Stomach (tissue), 19 donors: ENCODE measurements at places on chromosomes 11 and 22. TPM values are rescaled to one million over a fixed set of nuclear protein-coding genes. Genes with fewer than 3 reads are reported as not detected.
A peak's percentile ranks its signal among the peaks of the same experiment; 100 is the strongest.

GRCh38 chr11:23211221-23211620 lies 350.9 kb upstream of the CCDC179 start:
- DNase-seq: no peak
- no peak overlapping the region for H3K4me3 ChIP-seq
- no peaks in the 10 kb centered on the region for H3K4me1 ChIP-seq
- no peaks in the 10 kb centered on the region for H3K36me3 ChIP-seq

GRCh38 chr22:23801238-23801821 lies 14.6 kb downstream of the SMARCB1 start:
- no peak overlapping the region for H3K4me3 ChIP-seq
- no peak overlapping the region for H3K27ac ChIP-seq
- H3K4me1 ChIP-seq: no peaks in the 10 kb centered on the region
- DNase-seq: no peak

- peaks cover 56% of the 10 kb centered on the region for H3K4me1 ChIP-seq
- H3K36me3 ChIP-seq: peaks cover 100% of the 10 kb centered on the region
- H3K4me3 ChIP-seq: no peak overlapping the region
- no peaks in the 10 kb centered on the region for H3K27me3 ChIP-seq
- H3K27ac ChIP-seq: no peak overlapping the region
- DNase-seq: no peak
Observed at GRCh38 chr11:72008728-72009127, 10.0 kb downstream of the IL18BP start.

The OR6T1 gene
- total RNA-seq: not detected

GRCh38 chr11:86606836-86607481 lies 65.5 kb downstream of the ME3 start:
- H3K27ac ChIP-seq: peak overlapping the region; percentile 39
- peaks cover 29% of the 10 kb centered on the region for H3K4me1 ChIP-seq
- H3K4me3 ChIP-seq: no peak overlapping the region
- H3K27me3 ChIP-seq: no peaks in the 10 kb centered on the region
- no peak for DNase-seq
- H3K36me3 ChIP-seq: no peaks in the 10 kb centered on the region

GRCh38 chr11:126417091-126417862 lies 61.8 kb downstream of the ST3GAL4 start:
- H3K27ac ChIP-seq: peak overlapping the region; percentile 90
- H3K4me1 ChIP-seq: peaks cover 28% of the 10 kb centered on the region
- DNase-seq: no peak
- peaks cover 15% of the 10 kb centered on the region for H3K36me3 ChIP-seq

DNA sequence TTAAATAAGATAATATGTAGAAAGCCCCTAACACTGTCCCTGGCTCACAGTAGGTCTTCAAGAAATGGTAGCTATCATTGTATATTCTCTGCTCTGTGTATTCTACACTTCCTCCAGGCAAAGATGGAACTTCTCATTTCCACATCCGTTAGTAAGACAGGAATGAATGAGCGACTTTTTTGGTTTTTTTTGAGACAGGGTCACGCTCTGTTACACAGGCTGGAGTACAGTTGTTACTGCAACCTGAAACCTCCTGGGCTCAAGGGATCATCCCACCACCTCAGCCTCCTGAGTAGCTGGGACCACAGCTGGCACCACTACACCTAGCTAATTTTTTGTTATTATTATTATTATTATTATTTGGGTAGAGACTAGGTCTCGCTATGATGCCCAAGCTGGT lies 2.3 kb upstream of the CLPB start:
- no peak overlapping the region for H3K27ac ChIP-seq
- no peak overlapping the region for H3K4me3 ChIP-seq
- H3K36me3 ChIP-seq: no peaks in the 10 kb centered on the region

- H3K27me3 ChIP-seq: no peaks in the 10 kb centered on the region
- H3K36me3 ChIP-seq: no peaks in the 10 kb centered on the region
- peak overlapping the region; percentile 86 for H3K27ac ChIP-seq
- H3K4me1 ChIP-seq: peaks cover 84% of the 10 kb centered on the region
Observed at GRCh38 chr22:40509401-40510134, 127.0 kb downstream of the MRTFA start.

DNA sequence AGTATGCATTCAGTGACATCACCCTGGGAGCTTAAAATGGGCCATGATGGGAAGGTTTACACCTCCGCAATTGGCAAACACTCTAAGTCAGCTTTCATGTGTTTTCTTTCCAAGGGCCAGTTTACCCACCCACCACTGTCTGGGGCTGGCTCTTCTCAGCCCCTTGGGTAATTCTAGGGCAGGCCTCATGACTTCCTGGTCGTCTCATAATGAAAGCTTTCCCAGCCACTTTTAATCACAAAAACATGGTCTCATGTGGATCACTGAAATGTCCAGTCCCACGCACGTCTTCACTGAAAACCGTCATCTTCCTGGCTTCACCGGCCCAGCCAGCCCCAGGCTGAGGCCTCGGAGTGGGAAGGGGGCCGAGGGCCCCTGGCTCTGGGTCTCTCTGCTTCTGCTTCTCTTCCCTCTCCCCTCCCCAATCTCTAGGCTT lies 58.5 kb upstream of the ANO1 start:
- H3K4me1 ChIP-seq: no peaks in the 10 kb centered on the region
- H3K27ac ChIP-seq: no peak overlapping the region
- no peaks in the 10 kb centered on the region for H3K27me3 ChIP-seq
- no peak for DNase-seq
- no peaks in the 10 kb centered on the region for H3K36me3 ChIP-seq
- H3K4me3 ChIP-seq: no peak overlapping the region

DNA sequence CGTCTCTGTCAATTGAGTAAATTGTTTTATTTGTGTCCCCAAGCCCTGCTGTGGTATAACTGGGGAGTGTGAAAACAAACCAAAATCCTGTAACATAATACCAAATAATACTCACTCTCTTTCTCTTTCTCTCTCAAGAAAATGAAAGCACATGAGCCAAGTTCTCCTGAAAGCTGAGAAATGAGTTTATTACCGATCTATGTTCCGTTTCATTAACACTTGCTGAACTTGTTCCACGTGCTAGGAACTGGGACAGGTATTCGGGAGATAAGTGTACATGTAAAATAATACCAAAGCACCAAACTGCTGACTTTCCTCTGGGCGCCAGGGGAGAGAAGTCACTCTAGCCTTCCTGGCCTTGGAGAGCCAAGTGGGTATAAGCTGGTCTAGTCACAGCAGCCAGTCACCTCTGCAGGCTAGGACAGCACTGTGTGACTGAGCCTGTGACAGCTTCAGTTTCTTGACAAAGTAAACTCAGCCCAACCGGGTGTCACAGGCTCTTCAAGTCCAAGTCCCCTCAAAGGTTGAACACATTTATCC lies 23.1 kb downstream of the CD6 start:
- peaks cover 41% of the 10 kb centered on the region for H3K4me1 ChIP-seq
- H3K36me3 ChIP-seq: no peaks in the 10 kb centered on the region
- H3K27me3 ChIP-seq: no peaks in the 10 kb centered on the region
- H3K27ac ChIP-seq: no peak overlapping the region

DNA sequence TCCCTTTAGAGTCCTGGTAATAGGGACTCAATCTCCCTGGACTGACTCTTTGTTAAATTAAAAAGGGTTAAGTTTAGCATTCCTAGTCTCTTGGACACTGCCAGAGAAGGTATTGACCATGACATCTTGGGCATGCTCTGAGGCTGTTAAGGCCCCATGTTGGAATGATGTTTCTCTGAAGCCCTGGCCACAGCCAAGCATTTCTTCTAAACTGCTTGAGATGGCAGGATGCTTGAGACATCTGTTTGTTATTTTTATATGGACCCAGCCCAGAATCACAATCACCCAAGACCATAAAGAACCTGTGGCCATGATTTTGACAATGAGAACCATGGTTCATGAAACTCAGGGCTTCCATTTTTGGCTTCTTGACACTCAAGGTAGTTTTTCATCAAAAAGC lies 5.5 kb upstream of the ANKK1 start:
- H3K36me3 ChIP-seq: no peaks in the 10 kb centered on the region
- H3K4me1 ChIP-seq: no peaks in the 10 kb centered on the region
- H3K4me3 ChIP-seq: no peak overlapping the region
- no peak for DNase-seq

- peaks cover 53% of the 10 kb centered on the region for H3K27me3 ChIP-seq
- H3K36me3 ChIP-seq: no peaks in the 10 kb centered on the region
- peak within 1 kb of the TSS; percentile 88 for H3K27ac ChIP-seq
- peak; percentile 82 for DNase-seq
- peaks cover 41% of the 10 kb centered on the region for H3K4me1 ChIP-seq
Observed at GRCh38 chr11:2928605-2929530, at the start of gene PHLDA2. PHLDA2 (minus strand) TSS chr11:2929420; CDS start chr11:2929364, 56 bp downstream.

DNA sequence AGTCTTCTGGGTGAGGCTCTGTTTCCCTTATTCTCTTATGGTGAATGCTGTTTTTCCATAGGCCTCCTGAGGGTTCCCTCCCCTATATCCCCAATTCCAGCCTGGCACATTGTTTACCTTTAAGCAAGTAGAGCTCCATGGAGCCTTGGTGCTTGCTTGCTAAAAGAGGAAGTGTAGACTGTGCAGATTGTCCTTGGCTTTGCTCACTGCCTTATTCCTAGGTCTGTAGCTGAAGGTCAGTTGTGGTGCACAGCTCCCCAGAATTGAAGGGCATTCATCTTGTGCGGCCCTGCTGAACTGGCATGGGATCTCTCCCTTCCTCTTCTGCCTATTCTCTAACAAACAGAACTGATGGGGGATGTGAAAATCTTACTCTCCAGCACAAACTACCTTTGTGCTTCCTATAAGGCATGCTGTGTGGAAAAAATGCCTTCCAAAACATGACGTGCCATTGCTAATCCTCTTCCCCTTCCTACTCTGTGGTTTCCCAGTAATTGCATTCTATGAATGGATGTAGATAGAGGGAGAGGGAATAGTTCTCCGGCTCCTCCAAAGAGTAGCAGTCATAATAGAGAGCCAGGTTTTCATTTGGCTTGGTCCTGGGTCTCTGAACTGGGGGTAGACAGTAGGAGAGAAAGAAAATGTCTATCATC lies 34.2 kb upstream of the PLET1 start:
- H3K36me3 ChIP-seq: no peaks in the 10 kb centered on the region
- DNase-seq: no peak
- H3K4me1 ChIP-seq: peaks cover 23% of the 10 kb centered on the region
- H3K27ac ChIP-seq: peak overlapping the region; percentile 73
- no peak overlapping the region for H3K4me3 ChIP-seq
- no peaks in the 10 kb centered on the region for H3K27me3 ChIP-seq

- H3K4me3 ChIP-seq: no peak overlapping the region
- DNase-seq: no peak
- no peaks in the 10 kb centered on the region for H3K27me3 ChIP-seq
- H3K4me1 ChIP-seq: peaks cover 10% of the 10 kb centered on the region
Observed at GRCh38 chr11:11318461-11318860, 34.6 kb downstream of the CSNK2A3 start.

DNA sequence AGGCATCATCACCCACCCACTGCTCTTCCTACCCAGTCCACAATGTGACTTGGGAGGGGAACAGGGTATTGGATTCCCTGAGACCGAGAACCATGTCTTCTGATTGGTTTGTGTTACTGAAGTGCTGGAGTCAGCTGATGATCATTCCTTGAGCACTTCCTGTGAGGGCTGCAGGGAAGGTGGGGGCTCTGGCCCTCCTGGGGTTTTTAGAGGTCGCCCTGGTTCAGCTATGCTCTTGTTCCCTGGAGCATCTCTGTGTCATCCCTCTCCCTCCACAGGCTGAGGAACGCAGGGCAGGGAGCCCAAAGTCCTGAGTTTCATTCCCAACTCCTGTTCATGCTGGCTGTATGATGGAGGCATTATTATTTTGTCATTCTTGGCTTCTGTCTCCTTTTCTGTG lies 6.7 kb downstream of the ZC3H7B start:
- H3K27ac ChIP-seq: no peak overlapping the region
- peaks cover 7% of the 10 kb centered on the region for H3K4me1 ChIP-seq
- peaks cover 10% of the 10 kb centered on the region for H3K36me3 ChIP-seq
- H3K27me3 ChIP-seq: no peaks in the 10 kb centered on the region
- no peak for DNase-seq

The CD3D gene
- 24.0 TPM for total RNA-seq

DNA sequence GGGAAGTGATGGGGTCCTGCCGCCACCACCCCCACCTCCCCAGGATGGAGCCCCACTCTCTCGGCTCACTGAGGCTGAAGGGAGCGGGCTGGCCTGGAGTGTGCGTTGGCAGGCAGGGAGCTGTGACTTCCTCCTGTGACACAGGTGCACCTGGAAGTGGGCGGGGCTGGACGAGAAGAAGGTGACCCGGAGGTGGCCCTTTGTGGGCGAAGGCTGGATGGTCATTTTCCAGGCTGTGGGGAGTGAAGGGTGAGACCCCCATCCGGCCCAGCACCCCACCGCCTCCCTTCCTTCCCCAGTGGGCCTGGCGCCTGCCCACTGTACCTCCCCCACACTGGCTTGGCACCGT lies 15.3 kb downstream of the IL17REL start:
- H3K4me3 ChIP-seq: no peak overlapping the region
- no peaks in the 10 kb centered on the region for H3K36me3 ChIP-seq
- H3K4me1 ChIP-seq: peaks cover 16% of the 10 kb centered on the region
- DNase-seq: peak; percentile 81

- H3K4me3 ChIP-seq: no peak overlapping the region
- H3K4me1 ChIP-seq: peaks cover 49% of the 10 kb centered on the region
- H3K36me3 ChIP-seq: no peaks in the 10 kb centered on the region
- H3K27ac ChIP-seq: no peak overlapping the region
Observed at GRCh38 chr22:31747441-31747840, 2.5 kb downstream of the PRR14L start.

- H3K36me3 ChIP-seq: no peaks in the 10 kb centered on the region
- H3K4me3 ChIP-seq: no peak overlapping the region
- peaks cover 7% of the 10 kb centered on the region for H3K4me1 ChIP-seq
- H3K27ac ChIP-seq: no peak overlapping the region
- DNase-seq: peak; percentile 74
- H3K27me3 ChIP-seq: no peaks in the 10 kb centered on the region
Observed at GRCh38 chr22:40525250-40525884, 111.2 kb downstream of the MRTFA start.

The FADS3 gene
- total RNA-seq: 12.3 TPM

DNA sequence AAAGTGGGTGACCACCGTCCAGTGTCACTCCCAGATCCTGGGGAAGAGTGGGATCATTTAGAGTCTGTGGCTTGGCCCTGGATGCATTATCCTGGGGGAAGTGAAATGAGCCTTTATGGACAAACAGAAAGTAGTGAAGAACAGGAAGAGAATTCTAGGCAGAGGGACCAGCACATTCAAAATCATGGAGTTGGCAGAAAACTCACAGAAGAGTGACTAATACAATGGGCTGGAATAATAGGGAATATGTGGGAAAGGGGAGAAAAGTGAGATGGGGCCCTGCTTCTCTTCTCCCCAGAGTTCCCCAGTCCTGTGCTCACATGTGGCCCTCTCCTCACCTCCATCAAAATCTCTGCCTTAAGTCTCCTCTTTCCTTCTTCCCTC lies 84.3 kb downstream of the CCDC81 start:
- no peak for DNase-seq
- H3K27me3 ChIP-seq: no peaks in the 10 kb centered on the region
- H3K4me3 ChIP-seq: no peak overlapping the region
- H3K27ac ChIP-seq: peak overlapping the region; percentile 7

- H3K36me3 ChIP-seq: peaks cover 19% of the 10 kb centered on the region
- peak overlapping the region; percentile 81 for H3K27ac ChIP-seq
- DNase-seq: no peak
- peaks cover 82% of the 10 kb centered on the region for H3K4me1 ChIP-seq
- no peaks in the 10 kb centered on the region for H3K27me3 ChIP-seq
Observed at GRCh38 chr11:8719721-8720120, 37.1 kb downstream of the RPL27A start.

- H3K4me3 ChIP-seq: peak overlapping the region; percentile 86
- H3K27ac ChIP-seq: peak overlapping the region; percentile 93
- H3K4me1 ChIP-seq: peaks cover 18% of the 10 kb centered on the region
- no peaks in the 10 kb centered on the region for H3K27me3 ChIP-seq
- peaks cover 17% of the 10 kb centered on the region for H3K36me3 ChIP-seq
Observed at GRCh38 chr11:119094816-119095065, 6.9 kb downstream of the DPAGT1 start.
